ENCODE measurements at places on chromosomes 1 and 21.

DNA sequence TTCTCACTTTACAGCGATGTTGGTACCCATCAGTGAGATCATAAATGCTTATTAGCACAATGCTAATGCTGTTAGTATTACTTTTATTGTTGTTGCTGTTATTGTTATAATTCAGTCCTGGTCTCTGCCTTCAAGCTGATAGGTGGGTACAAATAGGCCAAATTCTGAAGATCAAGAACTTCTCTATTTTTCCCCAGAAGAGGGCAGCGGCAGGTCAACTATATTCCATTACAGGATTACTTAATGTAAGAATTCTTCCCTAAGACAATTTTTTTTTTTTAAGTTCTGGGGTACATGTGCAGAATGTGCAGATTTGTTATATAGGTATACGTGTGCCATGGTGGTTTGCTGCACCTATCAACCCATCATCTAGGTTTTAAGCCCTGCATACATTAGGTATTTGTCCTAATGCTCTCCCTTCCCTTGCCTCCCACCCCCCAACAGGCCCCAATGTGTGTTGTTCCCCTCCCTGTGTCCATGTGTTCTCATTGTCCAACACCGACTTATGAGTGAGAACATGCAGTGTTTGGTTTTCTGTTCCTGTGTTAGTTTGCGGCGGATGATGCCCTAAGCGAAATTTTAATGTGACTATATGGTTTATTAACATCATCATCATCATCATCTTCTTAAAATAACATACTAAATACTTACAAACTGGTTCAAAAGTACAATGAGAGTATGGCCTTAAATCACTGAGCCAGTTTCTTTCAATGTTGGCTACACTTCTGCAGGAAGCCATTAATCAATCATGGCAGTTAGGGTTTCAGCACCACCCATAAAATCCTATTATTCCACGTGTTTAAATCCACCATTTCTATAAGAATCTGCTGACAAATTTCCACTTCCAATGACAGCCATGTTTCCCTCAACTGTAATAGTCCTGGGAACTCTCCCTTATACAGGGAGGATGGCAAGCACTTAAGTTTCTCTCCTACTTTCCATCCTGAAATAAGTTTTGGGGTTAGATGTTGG is 19.2 kb downstream of the SLC19A2 start:
- peak; percentile 20 for DNase-seq

- DNase-seq: no peak
Observed at GRCh38 chr1:18932879-18933278, 23.6 kb downstream of the IFFO2 start.

- no peak for DNase-seq
Observed at GRCh38 chr21:42525029-42525581, 11.5 kb downstream of the SLC37A1 start.

DNA sequence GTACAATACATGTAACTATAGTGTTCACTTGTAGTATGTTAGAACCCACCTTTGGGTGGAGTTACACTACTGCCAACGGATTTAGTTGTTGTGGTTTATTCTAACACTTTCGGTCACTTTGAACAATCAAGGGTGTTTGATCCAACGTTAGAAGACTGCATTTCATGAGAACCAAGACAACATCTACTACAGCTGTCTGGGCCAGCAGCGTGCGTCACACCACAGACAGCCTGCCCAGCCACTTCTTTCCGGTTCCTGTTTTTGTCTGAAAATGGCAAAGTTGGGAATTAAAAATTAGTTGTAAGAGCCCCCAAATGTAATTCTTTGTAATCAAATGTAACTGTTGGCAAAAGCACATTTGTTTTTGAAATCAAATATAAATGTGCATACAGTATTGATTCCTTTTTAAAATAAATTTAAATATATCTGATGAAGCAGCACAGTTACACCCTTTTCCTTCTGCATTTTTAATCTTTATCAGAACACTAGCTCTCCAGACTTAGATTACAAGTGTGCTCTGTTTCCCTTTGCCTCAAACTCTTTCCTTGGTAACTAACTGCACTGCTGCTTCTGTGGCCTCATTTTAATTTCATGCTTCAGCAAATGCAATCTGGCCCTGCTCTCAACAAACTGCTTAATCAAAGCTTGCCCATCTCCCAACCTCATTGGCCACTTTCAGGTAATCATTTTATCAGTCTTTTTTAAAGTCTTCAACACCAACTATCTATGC is 86.6 kb upstream of the DPH5 start:
- peak; percentile 62 for DNase-seq

GRCh38 chr1:61244114-61244513 is 161.8 kb downstream of the NFIA start:
- no peak for DNase-seq

GRCh38 chr21:25561668-25562641 is 45.3 kb downstream of the MRPL39 start:
- DNase-seq: peak; percentile 87

- no peak for DNase-seq
Observed at GRCh38 chr1:29703596-29704370, 467.5 kb downstream of the PTPRU start.

DNA sequence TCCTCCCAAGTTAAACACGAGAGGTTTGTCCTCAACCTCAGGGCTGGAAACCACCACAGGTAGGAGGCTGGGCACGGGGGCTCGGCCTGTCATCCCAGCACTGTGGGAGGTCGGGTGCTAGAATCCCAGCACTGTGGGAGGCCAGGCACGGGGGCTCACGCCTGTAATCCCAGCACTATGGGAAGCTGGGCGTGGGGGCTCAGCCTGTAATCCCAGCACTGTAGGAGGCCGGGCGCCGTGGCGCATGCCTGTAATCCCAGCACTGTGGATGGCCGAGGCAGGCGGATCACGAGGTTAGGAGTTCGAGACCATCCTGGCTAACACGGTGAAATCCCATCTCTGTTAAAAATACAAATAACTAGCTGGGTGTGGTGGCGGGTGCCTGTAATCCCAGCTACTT is 6.7 kb upstream of the CDK11A start:
- DNase-seq: no peak

GRCh38 chr1:55636696-55637095 is 421.5 kb upstream of the USP24 start:
- DNase-seq: no peak

DNA sequence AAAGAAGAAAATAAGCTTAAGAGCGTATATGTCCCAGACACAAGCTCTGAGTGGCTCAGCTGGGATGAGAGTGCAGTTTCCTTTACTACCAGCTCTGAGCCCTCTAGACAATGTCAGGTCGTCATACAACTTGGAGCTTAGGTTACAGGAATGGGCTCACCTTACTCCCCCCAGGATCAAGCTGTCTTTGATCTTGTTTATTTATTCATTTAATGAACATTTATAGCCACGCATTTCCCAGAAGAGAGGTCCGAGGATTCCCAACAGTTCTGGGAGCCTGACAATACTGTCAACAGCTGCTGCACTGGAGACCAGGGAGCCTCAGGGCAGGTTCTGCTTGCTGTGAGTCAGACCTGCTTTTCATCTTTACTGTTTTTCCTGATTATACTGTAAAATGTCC is 378.9 kb downstream of the PLPP3 start:
- DNase-seq: no peak

DNA sequence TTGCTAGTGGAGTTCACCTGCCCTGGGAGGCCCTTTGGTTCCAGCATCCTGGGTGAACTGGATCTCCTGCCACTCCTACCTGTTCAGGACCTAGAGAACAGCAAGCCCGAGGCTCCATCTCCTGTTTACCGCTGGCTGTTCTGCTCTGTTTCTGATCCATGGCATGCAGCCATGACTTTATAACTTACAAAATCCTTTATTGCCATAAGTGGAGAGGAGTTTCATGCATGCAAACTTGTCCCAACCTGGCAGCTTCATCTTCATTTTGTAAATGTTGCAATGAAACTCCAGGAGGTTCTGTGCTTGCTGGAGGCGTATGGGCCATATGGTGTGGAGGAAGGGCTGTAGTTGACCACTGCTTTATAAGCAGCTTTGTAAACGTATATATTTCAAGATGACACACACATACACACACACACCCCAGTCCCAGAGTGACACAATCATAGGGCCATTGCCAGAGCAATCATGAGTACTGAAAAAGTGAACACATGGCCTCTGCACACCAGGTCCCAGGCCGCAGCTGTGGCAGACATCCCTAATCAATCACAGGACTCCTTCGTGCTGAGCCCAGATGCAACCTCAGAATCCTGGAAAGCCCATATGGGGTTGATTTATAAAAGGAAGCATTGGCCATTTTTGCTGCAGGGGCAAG is 69.0 kb downstream of the UBIAD1 start:
- DNase-seq: no peak

GRCh38 chr1:53616927-53617326 is 122.0 kb downstream of the GLIS1 start:
- no peak for DNase-seq

DNA sequence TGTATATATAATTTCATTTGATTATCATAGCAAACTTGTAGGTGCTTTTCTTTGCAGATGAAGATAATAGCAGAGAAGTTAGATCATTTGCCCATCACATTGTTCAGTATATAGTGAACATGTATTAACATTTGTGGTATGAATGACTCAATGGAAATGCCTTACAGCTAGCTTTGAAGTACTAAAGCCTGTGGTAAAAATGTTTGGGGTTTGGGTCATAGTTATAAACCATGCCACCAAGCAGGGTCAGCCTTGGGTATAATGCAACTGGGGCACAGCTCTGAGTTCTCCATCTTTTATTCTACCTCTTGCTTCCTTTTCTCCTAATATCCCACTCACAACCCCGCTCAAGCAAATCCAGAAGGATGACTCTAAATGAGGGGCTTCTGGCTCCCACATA is 141.6 kb downstream of the KCNT2 start:
- no peak for DNase-seq

DNA sequence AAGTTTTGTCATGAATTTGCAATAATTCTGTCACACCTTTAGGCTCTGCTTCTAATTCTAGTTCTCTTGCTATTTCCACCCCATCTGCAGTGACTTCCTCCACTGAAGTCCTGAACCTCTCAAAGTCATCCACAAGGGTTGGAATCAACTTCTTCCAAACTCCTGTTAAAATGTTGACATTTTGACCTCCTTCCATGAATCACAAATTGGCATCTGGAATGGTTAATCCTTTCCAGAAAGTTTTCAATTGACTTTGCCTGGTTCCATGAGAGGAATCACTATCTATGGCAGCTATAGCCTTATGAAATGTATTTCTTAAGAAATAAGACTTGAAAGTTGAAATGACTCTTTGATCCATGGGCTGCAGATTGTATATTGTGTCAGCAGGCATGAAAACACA is 19.7 kb upstream of the SFT2D2 start:
- DNase-seq: no peak

DNA sequence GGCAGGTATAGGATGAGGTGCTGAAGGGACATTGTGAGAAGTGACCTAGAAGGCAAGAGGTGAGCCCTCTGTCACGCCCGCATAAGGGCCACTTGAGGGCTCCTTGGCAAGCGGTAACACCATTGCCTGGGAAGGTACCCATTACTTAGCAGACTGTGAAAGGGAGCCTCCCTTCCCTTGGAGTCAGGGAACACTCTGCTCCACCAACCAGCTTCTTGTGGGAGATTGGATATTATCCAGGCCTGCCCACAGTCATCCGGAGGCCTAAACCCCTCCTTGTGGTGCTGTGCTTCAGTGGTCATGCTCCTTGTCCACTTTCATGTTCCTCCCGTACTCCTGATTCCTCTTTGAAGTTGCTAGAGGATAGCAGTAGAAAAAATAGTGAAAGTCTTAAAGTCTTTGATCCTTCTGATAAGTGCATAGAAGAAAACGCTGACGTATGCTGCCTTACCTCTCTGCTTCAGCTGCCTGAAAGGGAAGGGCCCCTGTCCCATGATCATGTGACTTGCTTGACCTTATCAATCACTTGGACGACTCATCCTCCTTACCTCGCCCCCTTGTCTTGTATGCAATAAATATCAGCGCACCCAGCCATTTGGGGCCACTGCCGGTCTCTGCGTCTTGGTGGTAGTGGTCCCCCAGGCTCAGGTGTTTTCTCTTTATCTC is 16.0 kb downstream of the RBBP4 start:
- DNase-seq: no peak

DNA sequence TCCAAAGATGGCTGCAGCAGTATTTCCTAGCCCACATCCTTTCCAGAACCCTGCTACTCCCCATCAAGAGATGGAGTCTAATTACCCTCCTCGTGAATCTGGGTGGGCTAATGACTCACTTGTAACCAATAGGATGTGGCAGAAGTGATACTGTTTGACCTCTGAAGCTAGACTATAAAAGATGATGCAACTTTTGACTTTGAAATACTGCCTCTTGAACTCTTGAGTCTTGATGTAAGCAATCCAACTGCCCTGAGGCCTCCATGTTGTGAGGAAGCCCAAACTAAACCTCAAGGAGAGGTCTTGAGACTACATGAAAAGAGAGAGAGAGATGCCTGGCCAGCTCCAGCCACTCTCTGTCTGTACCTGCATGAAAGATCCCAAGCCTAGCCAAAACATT is 29.5 kb downstream of the LMO4 start:
- no peak for DNase-seq

DNA sequence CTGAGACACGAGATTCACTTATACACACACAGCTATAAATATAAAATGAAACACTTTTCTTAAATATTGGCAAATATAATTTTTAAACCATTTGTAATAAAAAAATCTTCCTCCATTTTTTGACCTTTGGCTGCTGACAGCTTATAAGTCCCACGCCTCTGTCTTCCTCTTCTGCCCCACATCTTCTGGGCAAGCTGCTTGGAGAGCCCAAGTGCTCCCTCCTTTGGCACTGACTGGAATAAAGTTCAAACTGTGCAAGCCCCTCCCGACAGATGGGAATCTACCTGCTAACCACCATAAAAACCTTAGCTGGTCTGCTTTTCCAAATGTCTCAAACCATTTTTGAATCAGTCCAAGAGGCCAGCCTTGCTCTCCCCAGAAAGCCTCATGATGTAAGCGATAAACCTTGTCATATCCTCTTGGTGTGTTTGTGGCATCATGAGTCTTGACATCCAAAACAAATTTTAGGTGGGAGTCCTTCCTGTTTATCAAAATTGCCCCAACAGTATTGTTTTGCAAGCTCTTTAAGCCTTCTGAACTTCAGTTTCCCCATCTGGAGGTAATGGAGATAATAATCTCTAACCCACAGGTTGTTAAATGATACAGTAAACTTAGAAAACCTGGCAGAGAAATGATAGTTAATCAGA is 99.8 kb downstream of the SNX7 start:
- DNase-seq: no peak

DNA sequence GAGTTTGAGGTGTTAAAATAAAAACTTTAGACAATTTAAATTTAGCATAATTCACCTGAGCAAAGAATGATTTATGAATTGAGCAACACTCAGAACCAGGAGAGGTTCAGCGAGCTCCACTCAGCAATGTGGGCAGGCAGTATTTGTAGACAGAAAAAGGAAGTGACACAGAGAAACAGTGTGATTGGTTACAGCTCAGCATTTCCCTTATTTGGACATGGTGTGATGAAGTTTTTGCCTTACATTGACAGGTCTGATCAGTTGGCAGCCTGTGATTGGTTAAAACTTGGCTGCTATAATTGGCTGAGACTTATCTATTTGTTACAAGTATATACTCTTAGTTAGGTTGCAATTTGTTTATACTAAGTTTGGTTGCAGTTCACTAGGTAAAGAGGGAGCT is 621.2 kb upstream of the PRMT6 start:
- no peak for DNase-seq

Measured in stimulated activated CD4-positive, alpha-beta T cell treated with anti-CD3 and anti-CD28 coated beads, Interleukin-4, amount 100 ng/mL, for 24 hours (primary cell).